ENCODE measurements at places on chromosomes 1 and 21.

GRCh38 chr1:68101829-68102228 is 51.4 kb upstream of the DIRAS3 start:
- no peaks in the 10 kb centered on the region for H3K27me3 ChIP-seq
- H3K36me3 ChIP-seq, result no peaks in the 10 kb centered on the region
- H3K4me3 ChIP-seq, result no peak overlapping the region
- no peaks in the 10 kb centered on the region for H3K4me1 ChIP-seq

DNA sequence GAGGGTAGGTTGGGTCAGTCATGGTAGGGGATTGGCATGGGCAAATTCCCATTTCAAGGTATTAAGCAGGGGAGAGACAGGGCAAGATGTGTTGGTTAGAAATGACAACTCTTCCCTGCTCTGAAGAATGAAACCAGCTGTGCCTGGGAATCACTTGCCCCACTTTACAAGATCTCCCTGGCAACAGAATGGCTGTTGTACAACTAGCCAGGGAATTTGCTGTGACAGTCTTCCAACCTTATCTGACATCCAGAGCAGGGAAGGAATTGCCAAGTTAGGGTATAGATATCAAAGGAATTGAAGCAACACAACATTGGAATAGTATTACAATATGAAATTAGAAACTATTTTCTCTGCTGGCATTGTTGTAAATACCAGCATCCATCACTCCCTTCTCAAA is 154.7 kb downstream of the CACNA1E start:
- H3K36me3 ChIP-seq, result no peaks in the 10 kb centered on the region
- no peaks in the 10 kb centered on the region for H3K4me1 ChIP-seq
- H3K4me3 ChIP-seq, result no peak overlapping the region
- peaks cover 3% of the 10 kb centered on the region for H3K27me3 ChIP-seq
- no peak for DNase-seq

GRCh38 chr1:96632045-96632664 is 89.4 kb upstream of the PTBP2 start:
- DNase-seq, result no peak
- no peaks in the 10 kb centered on the region for H3K27me3 ChIP-seq
- no peaks in the 10 kb centered on the region for H3K4me1 ChIP-seq

- no peak overlapping the region for H3K4me3 ChIP-seq
- no peaks in the 10 kb centered on the region for H3K27me3 ChIP-seq
- no peak for DNase-seq
- peaks cover 14% of the 10 kb centered on the region for H3K4me1 ChIP-seq
- no peak overlapping the region for H3K27ac ChIP-seq
Measured at GRCh38 chr21:46221664-46222435, 6.7 kb downstream of the LSS start.

GRCh38 chr21:29875873-29876272 is 63.9 kb downstream of the GRIK1 start:
- no peaks in the 10 kb centered on the region for H3K27me3 ChIP-seq
- no peaks in the 10 kb centered on the region for H3K4me1 ChIP-seq
- no peak overlapping the region for H3K4me3 ChIP-seq
- no peaks in the 10 kb centered on the region for H3K36me3 ChIP-seq
- DNase-seq, result no peak

- H3K36me3 ChIP-seq, result no peaks in the 10 kb centered on the region
- no peak for DNase-seq
- H3K4me3 ChIP-seq, result no peak overlapping the region
Measured at GRCh38 chr1:55684131-55684650, 469.0 kb upstream of the USP24 start.

- H3K27ac ChIP-seq, result no peak overlapping the region
- DNase-seq, result peak; percentile 52
- H3K27me3 ChIP-seq, result no peaks in the 10 kb centered on the region
- H3K4me1 ChIP-seq, result no peaks in the 10 kb centered on the region
- H3K36me3 ChIP-seq, result no peaks in the 10 kb centered on the region
- no peak overlapping the region for H3K4me3 ChIP-seq
Measured at GRCh38 chr1:226608699-226609505, 60.3 kb downstream of the STUM start.

- no peaks in the 10 kb centered on the region for H3K27me3 ChIP-seq
- DNase-seq, result no peak
- H3K4me1 ChIP-seq, result peaks cover 24% of the 10 kb centered on the region
- no peak overlapping the region for H3K4me3 ChIP-seq
Measured at GRCh38 chr1:27142464-27142863, 12.5 kb downstream of the SLC9A1 start.

DNA sequence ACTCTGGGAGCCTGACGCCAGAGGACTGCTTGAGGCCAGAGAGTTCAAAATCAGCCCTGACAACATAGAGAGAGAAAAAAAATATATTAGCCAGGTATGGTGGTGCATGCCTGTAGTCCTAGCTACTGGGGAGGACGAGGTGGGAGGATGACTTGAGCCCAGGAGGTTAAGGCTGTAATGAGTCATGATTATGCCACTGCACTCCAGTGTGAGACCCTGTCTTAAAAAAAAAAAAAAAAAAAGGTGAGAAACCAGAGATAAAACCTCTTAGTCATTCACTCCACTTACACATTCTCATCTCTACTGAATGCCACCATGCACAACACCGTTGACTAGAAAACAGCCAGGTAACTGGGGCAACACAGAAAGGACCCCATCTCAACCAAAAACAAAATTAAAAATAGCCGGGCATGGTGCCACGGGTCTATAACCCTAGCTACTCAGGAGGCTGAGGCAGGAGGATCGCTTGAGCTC is 178.1 kb downstream of the SLC45A1 start:
- no peak overlapping the region for H3K4me3 ChIP-seq
- no peaks in the 10 kb centered on the region for H3K27me3 ChIP-seq
- H3K36me3 ChIP-seq, result peaks cover 55% of the 10 kb centered on the region
- peak overlapping the region; percentile 50 for H3K27ac ChIP-seq
- peaks cover 10% of the 10 kb centered on the region for H3K4me1 ChIP-seq

DNA sequence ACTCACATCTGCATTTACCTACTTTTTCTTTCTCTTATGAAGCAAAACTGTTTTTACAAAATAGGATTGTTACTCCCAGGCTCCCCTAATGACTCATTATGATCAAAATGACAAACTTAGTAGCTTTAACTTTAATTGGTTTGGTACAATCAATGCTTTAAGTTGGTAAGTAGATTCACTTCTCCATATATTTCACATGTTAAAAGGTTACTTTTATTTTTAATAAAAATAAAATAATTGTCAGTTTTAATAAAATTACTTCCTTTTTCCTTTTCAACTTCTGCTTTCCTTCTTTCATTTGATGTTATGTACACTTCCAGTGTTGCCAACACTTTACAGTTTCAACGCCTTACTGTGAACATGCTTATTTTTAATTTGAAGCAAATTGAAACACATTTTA is 477.6 kb downstream of the SETD4 start:
- no peak overlapping the region for H3K27ac ChIP-seq
- H3K27me3 ChIP-seq, result peaks cover 5% of the 10 kb centered on the region
- no peak for DNase-seq

GRCh38 chr1:156279837-156280236 is 2.8 kb downstream of the SMG5 start:
- no peak overlapping the region for H3K27ac ChIP-seq
- H3K27me3 ChIP-seq, result no peaks in the 10 kb centered on the region
- H3K4me1 ChIP-seq, result peaks cover 30% of the 10 kb centered on the region
- peaks cover 39% of the 10 kb centered on the region for H3K36me3 ChIP-seq
- no peak overlapping the region for H3K4me3 ChIP-seq

DNA sequence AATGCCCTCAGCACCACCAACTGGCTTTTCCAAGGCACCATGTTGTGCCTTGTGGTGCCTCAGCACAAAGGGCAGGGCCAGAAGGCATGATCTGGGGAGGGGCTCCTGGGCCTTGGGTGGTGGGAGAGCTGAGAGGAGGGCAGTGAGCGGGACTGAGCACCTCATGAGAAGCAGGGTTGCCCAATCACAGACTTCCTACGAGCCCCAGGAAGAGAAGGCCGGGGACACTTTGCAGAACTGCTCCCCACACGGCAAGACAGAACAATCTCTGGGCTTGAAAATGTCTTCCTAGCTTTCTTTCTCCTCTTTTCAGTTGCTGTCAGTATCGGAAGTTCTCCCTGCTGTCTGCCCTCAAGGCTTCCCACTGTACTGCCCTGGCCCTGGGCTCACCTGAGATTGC is 6.8 kb downstream of the KCNJ10 start:
- H3K4me1 ChIP-seq, result no peaks in the 10 kb centered on the region
- DNase-seq, result no peak
- no peak overlapping the region for H3K4me3 ChIP-seq
- H3K27me3 ChIP-seq, result peaks cover 28% of the 10 kb centered on the region
- no peaks in the 10 kb centered on the region for H3K36me3 ChIP-seq

All from T-helper 2 cell treated with Interferon-gamma antibody and Interleukin-4, amounts not matched to agents 5 μg/mL and 100 μg/mL, for 36 hours (primary cell).